Fibroblast of skin of abdomen (primary cell): ENCODE measurements at places on chromosomes 12 and 14.

- no peak for DNase-seq
Measured at GRCh38 chr12:95147866-95148265, 69.4 kb downstream of the FGD6 start.

DNA sequence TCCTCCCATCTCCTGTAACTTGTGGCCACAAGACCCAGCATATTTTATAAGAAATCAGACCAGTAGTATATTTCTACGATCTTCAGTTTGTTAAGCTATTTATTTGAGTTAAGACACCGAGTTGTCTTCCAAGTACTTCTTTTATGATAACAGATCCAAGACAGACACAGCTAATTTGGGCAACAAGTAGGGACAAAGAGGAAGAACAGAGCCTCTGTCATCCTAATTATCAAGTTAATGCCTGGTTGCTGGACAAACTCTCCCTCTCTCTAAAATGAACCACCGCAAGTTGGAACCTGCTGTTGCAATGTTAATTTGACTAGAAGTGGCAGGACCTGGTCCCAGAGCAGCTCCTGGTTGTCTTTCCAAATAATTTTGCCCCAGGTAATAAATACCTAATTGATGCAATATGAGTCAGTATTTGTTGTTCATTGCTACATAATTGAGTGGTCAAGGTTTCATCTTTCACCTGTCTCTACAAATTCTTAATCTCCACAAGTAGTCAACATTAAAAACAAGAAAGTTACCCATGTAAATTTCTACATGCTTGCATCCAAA, 323.7 kb downstream of the PAWR start:
- DNase-seq = no peak

GRCh38 chr14:102591372-102591943, 991 bp upstream of the RCOR1 start:
- DNase-seq = peak; percentile 31

DNA sequence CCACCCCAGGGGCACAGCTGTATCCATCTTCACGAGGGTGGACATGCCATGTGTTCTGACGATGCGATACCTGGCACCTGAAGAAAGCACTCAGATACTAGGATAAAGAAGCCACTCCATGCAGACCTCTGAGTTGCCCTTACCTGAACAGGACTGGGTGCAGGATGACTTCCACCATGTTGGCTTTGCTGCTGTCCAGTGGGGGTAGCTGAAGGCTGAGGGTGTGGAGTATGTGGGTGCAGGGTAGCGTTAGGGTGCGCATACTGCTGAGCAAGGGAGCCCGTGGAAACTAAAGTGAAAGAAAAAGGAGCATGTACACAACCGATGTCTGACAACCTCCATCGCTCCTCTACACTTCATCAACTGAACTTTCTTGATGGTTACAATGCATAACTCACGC, 51.3 kb downstream of the SH2B3 start:
- no peak for DNase-seq

GRCh38 chr12:76018111-76018510, 13.5 kb downstream of the PHLDA1 start:
- DNase-seq = no peak

GRCh38 chr12:54000116-54001114, at the start of gene HOXC9:
Gene HOXC9 (plus strand): TSS chr12:54000161. CDS start chr12:54000189, 28 bp downstream.
- DNase-seq = no peak

GRCh38 chr12:106249411-106250135, 1.8 kb upstream of the CKAP4 start:
- DNase-seq = no peak

DNA sequence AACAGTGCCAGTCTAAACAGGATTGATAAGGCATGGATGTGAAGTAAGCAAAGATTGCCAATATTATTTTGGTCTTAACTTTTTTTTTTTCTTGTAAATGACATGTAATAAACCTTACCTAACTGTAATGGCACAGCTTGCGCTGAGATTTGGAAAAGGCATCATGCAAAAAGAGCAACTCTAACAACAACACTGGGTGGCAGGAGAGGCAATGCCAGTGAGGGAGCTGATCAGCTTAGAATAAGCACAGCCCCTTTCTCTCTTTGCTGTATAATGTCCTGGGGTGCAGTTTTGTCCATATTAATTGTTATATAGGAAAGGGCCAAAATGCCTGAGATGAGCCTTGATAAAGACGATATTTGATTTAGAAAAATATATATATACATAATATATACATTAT, 1589.7 kb upstream of the FLRT2 start:
- no peak for DNase-seq

GRCh38 chr12:42281278-42281677, 43.2 kb upstream of the YAF2 start:
- no peak for DNase-seq

DNA sequence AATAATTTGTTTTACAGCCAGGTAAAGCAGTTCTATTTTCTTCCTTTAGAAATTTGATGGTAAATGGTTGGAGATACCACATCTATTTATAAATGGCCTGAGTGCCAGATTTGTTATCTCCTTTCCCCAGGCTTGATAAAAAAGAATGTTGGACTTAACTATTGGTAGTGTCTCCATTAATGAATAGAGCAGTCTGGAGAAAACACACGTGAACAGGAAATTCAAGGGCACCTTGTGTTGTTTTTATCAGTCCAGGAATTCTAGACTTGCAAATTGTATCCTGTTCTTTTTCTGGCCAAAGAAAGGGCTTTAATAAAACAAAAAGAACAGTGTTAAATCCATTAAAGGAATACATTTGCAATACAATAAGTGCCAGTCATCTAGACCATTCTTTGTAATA, 40.8 kb upstream of the BMAL2 start:
- DNase-seq = no peak

- DNase-seq = no peak
Measured at GRCh38 chr12:99809909-99810308, 162.4 kb downstream of the GARIN6 start.

GRCh38 chr12:113462117-113462774, 9.4 kb downstream of the LHX5 start:
- DNase-seq = peak; percentile 61

GRCh38 chr14:104968541-104969401, 9.4 kb downstream of the AHNAK2 start:
- peak; percentile 29 for DNase-seq

DNA sequence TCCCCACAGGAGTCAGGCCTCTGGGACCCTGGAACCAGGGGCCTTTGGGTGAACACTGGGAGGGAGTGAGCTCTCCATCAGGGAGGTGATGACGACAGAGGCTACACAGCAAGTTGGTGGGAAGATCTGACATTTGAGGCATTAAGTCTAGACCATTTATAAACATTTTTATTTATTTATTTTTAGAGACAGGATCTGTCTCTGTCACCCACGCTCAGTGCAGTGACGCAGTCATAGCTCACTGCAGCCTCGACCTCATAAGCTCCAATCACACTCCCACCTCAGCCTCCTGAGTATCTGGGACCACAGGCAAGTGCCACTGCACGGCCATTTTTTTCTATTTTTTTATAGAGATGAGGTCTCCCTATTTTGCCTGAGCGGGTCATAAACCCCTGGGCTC, 53.6 kb downstream of the TEAD4 start:
- no peak for DNase-seq

GRCh38 chr12:15580431-15580830, 208.8 kb downstream of the EPS8 start:
- DNase-seq = no peak

- DNase-seq = no peak
Measured at GRCh38 chr12:14843425-14843887, at the start of gene ART4. Gene ART4 (minus strand): TSS chr12:14843526. CDS start chr12:14843113, 413 bp downstream.

GRCh38 chr14:29391231-29391630, 536.4 kb downstream of the PRKD1 start:
- no peak for DNase-seq

DNA sequence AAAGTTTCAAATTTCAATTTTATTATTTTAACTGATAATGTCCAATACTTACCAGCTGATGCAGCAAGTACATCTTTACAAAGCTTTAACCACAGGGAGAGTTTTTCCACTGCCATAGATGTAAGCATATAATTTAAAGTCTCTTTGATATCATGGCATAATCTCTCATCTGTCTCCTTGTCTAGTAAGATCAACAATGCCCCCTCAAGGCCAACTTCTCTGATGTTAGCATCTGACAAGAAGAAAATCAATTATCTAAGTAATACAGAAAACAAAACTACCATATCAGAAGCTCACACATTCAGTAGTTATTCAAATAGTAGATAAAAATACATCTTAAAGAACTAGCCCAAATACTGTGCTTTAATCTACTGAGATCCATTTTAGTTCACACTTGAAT, 94.2 kb downstream of the HEATR5A start:
- peak; percentile 17 for DNase-seq

DNA sequence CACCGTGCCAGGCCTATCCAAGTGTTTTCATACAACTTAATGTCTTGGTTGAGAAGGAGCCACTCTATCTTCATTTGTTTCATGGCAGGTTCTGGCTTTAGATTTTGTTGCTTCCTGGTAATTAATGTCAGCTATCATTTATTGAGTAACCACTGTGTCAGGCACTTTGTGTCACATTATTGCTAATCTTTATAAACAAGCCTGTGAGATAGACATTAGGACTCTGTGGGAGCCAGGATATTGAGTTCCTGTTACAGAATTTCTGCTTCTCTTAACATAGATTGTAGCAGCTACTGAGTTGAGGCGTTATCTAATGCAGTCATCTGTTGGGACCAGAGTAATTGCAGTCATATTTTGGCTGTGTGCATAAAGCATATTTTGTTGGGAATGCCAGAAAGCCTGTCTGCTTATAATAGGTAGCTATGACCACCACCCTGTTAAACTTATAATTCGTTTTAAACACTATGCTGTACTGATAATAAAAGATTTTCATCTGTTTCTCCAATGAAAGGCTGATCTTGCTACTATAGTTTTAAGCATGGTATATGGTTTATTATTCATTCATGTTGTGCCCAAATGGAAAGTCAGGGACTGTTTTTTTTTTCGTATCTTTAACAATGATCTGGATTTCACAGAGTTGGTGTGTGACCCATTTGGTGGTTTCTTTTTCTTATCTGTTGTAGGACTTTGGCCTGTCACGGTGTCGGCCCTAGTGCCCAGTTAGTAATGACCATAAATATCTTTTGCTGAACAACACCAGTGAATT, 432.6 kb downstream of the PCNX1 start:
- DNase-seq = no peak

DNA sequence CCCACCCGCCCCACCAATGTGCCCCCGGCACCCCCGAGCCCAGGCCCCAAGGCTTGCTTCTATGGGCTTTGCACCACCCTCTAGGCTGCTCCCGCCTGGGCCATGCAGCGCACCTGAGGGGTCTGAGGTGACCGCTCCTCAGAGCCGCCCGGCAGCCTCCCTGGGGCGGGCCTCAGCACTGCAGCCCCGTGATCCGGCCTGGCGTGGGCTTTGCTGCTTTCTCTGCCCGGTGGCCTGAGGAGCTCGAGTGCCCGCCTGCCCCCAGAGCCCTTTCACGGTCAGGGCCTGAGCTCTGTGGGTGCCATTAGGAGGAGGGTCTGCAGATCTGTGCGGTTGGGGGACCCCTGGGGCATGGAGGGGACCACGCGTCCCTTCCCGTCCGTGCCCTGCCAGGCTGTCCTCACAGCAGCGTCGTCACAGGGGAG, 6.2 kb downstream of the MTA1 start:
- DNase-seq = no peak

- no peak for DNase-seq
Measured at GRCh38 chr14:74426202-74426582, at the start of gene SYNDIG1L. Gene SYNDIG1L (minus strand): TSS chr14:74426210. CDS start chr14:74409744, 16,466 bp downstream.

- DNase-seq = no peak
Measured at GRCh38 chr12:50185301-50185895, 18.2 kb upstream of the CERS5 start.

DNA sequence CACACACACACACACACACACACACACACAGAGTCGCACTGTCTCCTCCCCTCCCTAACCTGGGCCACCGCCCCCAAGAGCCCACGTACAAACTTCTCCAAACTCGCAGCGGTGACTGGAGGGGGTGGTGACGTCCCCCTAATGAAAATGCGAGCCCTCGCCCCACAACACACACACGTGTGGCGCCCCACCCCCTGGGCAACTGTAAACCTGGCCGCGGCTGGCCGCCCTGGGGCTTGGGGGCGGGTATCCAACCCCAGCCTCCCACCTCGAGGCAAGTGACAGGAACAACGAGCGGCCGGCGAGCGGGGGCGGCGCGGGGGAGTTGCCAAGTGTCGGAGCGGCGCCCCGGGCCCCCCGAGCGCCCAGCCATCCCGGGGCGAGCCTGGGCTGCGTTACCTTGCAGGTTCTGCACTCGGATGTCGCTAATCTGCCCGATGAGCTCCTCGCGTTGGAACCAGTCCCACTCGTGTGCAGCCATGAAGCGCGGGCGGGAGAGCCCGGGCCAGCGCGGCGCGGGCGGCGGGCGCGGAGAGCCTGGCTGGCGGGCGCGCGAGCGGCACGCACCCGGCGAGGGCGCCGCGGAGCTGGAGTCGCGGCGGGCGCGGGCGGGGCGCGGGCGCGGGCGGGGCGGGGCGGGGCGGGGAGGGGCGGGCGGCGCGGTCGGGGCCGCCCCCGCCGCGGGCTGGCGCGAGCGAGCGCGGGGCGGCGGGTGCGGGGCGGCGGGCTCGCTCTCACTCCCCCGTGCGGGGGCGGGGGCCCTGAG, at the start of gene CLMN:
TSS of gene CLMN (minus strand) at position 597 of the 766 bp plus-strand sequence. CDS start at position 481, 116 bp downstream.
- DNase-seq = peak; percentile 37

GRCh38 chr14:51058382-51058781, 36.5 kb downstream of the TRIM9 start:
- no peak for DNase-seq

DNA sequence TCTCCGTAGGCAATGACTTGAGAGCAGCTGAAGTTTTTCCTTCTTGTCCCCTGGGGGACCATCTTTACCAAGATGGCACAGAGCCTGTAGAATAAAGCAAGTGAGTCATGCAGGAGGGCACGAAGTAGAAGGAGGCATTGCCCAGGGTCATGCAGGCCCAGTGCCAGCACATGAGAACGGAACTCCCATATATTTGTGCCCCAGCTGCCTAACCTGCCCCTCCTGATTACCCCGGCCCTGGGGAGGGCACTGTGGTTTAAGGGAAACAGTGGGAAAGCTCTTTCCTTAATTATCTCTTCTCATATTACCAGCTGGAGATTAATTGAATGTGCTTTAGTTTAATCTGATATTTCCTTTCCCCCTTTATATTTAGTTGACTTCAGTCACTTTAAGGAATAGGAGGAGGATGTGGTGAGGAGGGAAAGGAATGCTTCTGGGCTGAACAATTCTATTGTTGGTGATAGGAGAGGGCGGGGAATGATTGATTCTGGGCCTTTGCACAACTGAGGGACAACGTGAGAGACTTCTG, 51.9 kb downstream of the RASSF8 start:
- DNase-seq = peak; percentile 53
